ENCODE measurements at places on chromosomes 16 and 17. TPM values are rescaled to one million over a fixed set of nuclear protein-coding genes. Genes with fewer than 3 reads are reported as not detected.

GRCh38 chr17:15361151-15361550 is 19.8 kb upstream of the TEKT3 start:
- no peaks in the 10 kb centered on the region for H3K27me3 ChIP-seq
- no peak for DNase-seq
- no peak overlapping the region for H3K4me3 ChIP-seq
- H3K4me1 ChIP-seq: peaks cover 4% of the 10 kb centered on the region

DNA sequence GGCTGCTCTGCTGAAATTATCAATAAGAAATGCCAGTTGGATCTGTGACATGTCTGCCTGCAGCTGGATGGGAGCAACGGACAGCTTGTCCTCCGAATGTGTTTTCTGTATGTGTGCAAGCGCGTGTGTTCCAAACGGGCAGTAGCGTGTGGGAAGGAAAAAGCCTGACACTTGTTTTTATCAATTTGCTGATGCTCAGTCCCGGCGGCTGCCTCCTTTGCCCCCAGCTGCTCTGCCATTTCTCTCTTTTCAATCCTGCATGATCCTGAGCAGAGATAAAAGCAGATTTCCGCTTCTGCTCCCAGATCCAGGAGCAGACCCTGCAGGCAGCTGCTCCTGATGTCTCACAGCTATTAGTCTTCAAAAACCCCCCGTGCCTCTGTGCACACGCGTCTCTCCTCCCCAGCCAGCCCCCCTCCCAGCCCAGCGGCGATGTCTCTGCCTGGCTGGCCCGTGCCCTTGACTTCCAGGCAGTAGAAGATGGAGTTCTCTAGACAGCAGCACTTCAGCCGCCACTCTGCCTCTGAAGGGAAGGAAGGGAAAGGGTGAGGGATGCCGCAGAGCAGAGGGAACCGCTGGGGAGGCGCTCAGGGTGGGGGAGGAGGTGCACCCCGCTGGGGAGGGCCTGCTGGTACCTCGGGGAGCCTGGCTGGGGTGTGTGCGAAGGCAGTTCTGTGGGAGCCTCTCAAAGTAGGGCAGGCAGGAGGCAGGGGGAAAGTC is 4.1 kb downstream of the PRCD start:
- H3K4me1 ChIP-seq: peaks cover 24% of the 10 kb centered on the region
- peaks cover 6% of the 10 kb centered on the region for H3K27me3 ChIP-seq
- no peaks in the 10 kb centered on the region for H3K36me3 ChIP-seq

The SPATA2L gene
- 12.1 TPM for total RNA-seq

The AKAP1 gene
- 14.5 TPM for total RNA-seq

The NXPH3 gene
- 1.8 TPM for total RNA-seq

GRCh38 chr16:14351647-14352046 is 278.4 kb downstream of the PARN start:
- DNase-seq: no peak
- H3K27ac ChIP-seq: no peak overlapping the region
- no peaks in the 10 kb centered on the region for H3K36me3 ChIP-seq
- H3K4me3 ChIP-seq: no peak overlapping the region
- no peaks in the 10 kb centered on the region for H3K27me3 ChIP-seq

GRCh38 chr17:66711401-66711800 is 123.5 kb upstream of the CACNG5 start:
- H3K36me3 ChIP-seq: peaks cover 8% of the 10 kb centered on the region
- no peak overlapping the region for H3K4me3 ChIP-seq
- no peak overlapping the region for H3K27ac ChIP-seq

DNA sequence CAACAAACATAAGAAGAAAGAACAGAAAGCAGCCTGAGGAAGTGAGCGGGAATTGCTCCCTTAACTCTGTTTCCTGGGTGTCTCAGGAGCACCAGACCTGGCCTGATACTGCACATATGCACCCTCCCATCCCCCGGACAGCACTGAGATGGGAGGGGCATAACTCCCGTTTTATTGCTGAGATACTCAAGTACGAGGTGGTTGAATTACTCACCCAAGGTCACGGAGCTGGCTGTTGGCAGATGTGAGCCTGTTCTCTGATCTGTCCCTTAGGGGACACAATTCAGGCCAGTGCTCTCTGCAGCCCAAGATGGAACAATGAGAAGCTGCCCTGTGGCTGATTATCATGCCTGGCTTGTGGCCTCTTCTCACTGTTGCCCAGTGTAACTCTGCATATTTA is 9.1 kb upstream of the MED9 start:
- H3K27ac ChIP-seq: no peak overlapping the region
- no peak for DNase-seq
- H3K27me3 ChIP-seq: peaks cover 47% of the 10 kb centered on the region
- H3K4me3 ChIP-seq: no peak overlapping the region

- H3K27ac ChIP-seq: no peak overlapping the region
- no peak for DNase-seq
- no peak overlapping the region for H3K4me3 ChIP-seq
- H3K4me1 ChIP-seq: no peaks in the 10 kb centered on the region
- H3K36me3 ChIP-seq: no peaks in the 10 kb centered on the region
These were observed 210.4 kb upstream of the ELAC2 start for GRCh38 chr17:13228225-13228624.

The PRR35 gene
- under 0.01 TPM for total RNA-seq

DNA sequence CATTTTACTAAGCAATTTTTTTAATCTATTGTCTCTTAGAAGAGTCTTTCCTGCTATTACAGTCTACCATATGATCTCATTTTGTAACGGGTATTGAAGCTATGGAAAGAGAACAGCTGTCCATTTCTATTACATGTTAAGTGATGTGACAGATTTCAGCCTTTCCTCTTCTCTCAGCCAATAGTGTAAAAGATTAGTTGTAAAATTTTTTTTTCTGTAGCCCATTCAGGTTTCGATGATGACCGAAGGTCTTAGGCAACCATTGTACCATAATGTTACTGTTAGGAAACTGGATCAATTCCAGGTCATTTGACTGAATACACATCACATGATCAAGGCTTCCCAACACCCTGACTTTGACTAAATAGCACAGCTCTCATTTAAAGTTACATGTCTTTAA is 147.6 kb upstream of the HLF start:
- no peaks in the 10 kb centered on the region for H3K36me3 ChIP-seq
- no peak for DNase-seq
- H3K4me3 ChIP-seq: no peak overlapping the region

- peaks cover 2% of the 10 kb centered on the region for H3K4me1 ChIP-seq
- H3K27me3 ChIP-seq: no peaks in the 10 kb centered on the region
- no peak for DNase-seq
- H3K4me3 ChIP-seq: no peak overlapping the region
- H3K27ac ChIP-seq: no peak overlapping the region
These were observed 12.4 kb upstream of the GSE1 start for GRCh38 chr16:85600530-85601271.

- peak; percentile 80 for DNase-seq
- H3K36me3 ChIP-seq: no peaks in the 10 kb centered on the region
- H3K4me1 ChIP-seq: no peaks in the 10 kb centered on the region
- H3K27me3 ChIP-seq: no peaks in the 10 kb centered on the region
These were observed 19.3 kb downstream of the CD2BP2 start for GRCh38 chr16:30335598-30336474.

The CMTM4 gene
- 52.5 TPM for total RNA-seq

DNA sequence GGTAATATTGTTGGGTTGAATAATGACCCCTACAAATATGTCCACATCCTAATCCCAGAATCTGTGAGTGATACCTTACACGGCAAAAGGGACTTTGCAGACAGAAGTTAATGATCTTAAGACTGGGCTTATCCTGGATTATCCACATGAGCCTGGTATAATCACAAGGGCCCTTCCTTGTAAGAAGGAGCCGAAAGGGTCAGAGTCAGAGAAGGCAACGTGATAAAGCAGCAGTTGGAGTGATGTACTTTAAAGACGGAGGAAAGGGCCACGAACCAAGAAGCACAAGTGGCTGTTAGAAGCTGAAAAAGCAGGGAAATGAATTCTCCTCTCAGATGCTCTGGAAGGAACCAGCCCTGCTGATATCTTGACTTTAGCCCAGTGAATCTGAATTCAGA is 137.8 kb downstream of the UTP18 start:
- H3K4me3 ChIP-seq: no peak overlapping the region
- no peaks in the 10 kb centered on the region for H3K36me3 ChIP-seq
- no peak overlapping the region for H3K27ac ChIP-seq
- no peaks in the 10 kb centered on the region for H3K4me1 ChIP-seq

DNA sequence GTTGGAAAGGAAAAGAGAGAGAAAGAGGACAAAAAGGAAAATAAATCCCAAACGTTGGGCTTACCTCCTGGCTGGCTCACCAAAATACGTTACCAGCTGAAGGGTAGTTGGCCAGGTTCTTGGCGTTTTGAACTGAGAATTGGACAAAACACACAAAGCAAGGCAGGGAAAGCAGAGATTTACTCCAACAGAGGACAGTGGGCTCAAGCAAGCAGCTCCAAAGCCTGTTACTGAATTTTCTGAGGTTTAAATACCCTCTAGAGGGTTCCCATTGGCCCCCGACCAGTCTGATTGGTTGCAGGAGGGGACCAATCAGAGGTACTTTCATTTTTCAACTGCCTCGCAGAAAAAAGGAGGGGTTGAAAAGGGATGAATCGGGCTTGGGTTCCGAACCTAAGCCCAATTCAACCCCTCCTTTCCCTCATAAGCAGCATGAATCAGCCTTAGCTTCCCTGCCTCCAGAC is 55.6 kb upstream of the ALOX12 start:
- H3K27ac ChIP-seq: peak overlapping the region; percentile 51
- H3K4me1 ChIP-seq: peaks cover 4% of the 10 kb centered on the region
- H3K27me3 ChIP-seq: no peaks in the 10 kb centered on the region
- H3K4me3 ChIP-seq: peak overlapping the region; percentile 71
- no peak for DNase-seq

- no peak for DNase-seq
- H3K4me3 ChIP-seq: no peak overlapping the region
- peaks cover 19% of the 10 kb centered on the region for H3K27me3 ChIP-seq
- H3K4me1 ChIP-seq: no peaks in the 10 kb centered on the region
- H3K36me3 ChIP-seq: no peaks in the 10 kb centered on the region
These were observed 188.3 kb upstream of the WSCD1 start for GRCh38 chr17:5881849-5882248.

DNA sequence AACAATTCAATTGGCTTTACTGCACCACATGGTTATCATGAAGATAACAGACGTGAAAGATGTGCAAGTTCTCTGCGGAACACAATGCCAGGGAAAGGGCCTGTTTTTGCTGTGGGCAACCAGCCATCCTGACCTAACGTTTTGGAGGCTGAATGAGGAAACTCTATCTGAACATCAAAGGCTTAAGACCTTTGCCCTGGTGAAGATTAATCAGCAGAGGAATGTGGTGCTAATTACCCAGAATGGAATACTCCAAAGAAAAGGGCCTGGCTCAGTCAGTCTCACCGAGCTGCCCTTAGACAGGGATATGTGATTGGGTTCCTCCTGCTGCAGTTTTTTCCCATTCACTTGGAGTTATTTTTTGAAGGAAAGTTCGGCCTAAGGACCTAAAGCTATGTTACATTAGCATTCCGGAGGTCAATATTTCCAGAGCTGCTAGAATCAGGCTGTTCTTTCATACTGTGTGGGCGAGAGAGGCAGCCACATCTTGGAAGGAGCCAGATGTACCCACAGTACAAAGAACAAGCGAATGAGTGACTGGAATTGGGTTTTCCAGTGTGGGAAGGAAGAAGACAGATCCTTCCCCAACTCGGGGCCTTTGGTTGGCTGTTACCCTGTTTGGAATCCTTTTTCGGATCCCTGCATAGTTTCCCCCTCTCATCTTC is 15.5 kb downstream of the ASIC2 start:
- no peak overlapping the region for H3K4me3 ChIP-seq
- no peaks in the 10 kb centered on the region for H3K27me3 ChIP-seq
- DNase-seq: no peak

The OR4D1 gene
- not detected for total RNA-seq

- DNase-seq: no peak
- peaks cover 4% of the 10 kb centered on the region for H3K27me3 ChIP-seq
- no peak overlapping the region for H3K4me3 ChIP-seq
- peaks cover 5% of the 10 kb centered on the region for H3K4me1 ChIP-seq
These were observed 134.6 kb upstream of the ADAMTS18 start for GRCh38 chr16:77569406-77569805.

GRCh38 chr17:37708008-37708615 is 36.7 kb downstream of the HNF1B start:
- H3K4me1 ChIP-seq: no peaks in the 10 kb centered on the region
- H3K27ac ChIP-seq: no peak overlapping the region
- H3K4me3 ChIP-seq: no peak overlapping the region
- peaks cover 28% of the 10 kb centered on the region for H3K27me3 ChIP-seq
- DNase-seq: no peak

GRCh38 chr16:86611525-86611855 is 33.1 kb downstream of the FOXL1 start:
- peak overlapping the region; percentile 91 for H3K27ac ChIP-seq
- H3K36me3 ChIP-seq: no peaks in the 10 kb centered on the region
- DNase-seq: peak; percentile 87

DNA sequence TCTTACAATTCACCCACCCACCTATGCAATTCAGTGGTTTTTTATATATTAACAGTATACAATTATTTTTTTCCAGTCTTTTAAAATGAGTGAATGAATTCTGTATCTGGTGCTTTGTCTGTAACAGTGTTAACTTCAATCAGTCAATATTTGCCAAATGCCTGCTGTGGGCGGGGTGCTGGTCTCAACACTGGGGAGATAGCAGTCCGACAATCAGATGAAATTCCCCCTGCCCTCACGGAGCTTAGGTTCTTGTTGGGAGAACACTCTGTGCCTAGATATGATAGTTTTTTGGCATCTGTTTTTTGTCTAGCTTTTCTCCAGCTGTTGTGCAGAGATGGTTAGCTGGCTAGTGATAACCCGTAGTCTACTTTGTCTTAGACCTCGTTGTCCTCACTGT is 201.1 kb downstream of the SNX29 start:
- H3K36me3 ChIP-seq: no peaks in the 10 kb centered on the region
- no peak overlapping the region for H3K4me3 ChIP-seq
- DNase-seq: no peak
- H3K27ac ChIP-seq: no peak overlapping the region

GRCh38 chr16:71276589-71277334 is 12.4 kb downstream of the CMTR2 start:
- H3K4me1 ChIP-seq: no peaks in the 10 kb centered on the region
- no peaks in the 10 kb centered on the region for H3K27me3 ChIP-seq
- no peaks in the 10 kb centered on the region for H3K36me3 ChIP-seq
- H3K27ac ChIP-seq: no peak overlapping the region
- DNase-seq: no peak
- no peak overlapping the region for H3K4me3 ChIP-seq

DNA sequence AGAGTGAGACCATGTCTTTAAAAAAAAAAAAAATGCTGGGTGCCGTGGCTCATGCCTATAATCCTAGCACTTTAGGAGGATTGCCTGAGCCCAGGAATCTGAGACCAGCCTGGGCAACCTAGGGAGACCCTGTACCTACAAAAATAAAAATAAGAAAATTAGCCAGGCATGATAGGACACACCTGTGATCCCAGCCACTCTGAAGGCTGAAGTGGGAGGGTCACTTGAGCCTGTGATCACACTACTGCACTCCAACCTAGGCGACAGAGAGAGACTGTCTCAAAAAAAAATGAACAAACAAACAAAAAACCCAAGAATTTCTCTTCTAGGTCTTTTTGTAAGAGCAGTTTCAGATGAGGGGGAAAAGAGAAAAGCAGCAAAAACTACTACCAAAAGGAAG is 34.6 kb downstream of the NME2 start:
- no peak overlapping the region for H3K4me3 ChIP-seq
- no peak overlapping the region for H3K27ac ChIP-seq
- DNase-seq: no peak

The AXIN2 gene
- 5.1 TPM for total RNA-seq

Data from osteoblast (primary cell).